RPMI7951 (cell line): ENCODE measurements at places on chromosomes 11 and 22. TPM values are rescaled to one million over a fixed set of nuclear protein-coding genes. Genes with fewer than 3 reads are reported as not detected.

DNA sequence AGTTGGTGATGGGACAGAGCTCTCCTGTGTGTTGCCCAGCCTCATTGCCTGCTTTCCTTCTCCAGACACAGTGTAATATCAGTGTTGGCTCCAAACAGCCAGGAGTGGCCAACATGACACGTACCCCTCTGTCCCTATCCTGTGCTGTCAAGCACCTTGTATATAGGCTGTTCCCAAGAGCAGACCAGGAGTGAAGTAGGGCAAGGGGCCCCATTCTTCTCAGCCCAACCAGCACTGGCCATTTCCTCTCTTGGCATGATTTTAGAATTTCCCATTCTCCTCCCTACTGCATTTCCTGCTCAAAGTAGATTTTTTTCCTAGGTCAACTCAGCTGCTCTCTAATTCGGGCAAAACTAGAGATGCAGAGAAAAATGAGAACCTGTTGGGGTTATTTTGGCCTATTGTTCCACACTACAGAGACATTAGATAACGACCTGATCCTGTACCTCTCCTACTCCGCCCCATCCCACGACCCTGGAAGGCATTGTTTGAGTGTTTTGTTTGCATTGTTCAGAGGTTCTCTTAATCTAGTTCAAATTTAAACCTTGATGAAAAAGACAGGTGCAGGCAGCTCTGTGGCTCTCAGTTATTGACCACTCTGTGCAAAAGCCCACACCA is 95.6 kb downstream of the RASSF10 start:
- DNase-seq: no peak

DNA sequence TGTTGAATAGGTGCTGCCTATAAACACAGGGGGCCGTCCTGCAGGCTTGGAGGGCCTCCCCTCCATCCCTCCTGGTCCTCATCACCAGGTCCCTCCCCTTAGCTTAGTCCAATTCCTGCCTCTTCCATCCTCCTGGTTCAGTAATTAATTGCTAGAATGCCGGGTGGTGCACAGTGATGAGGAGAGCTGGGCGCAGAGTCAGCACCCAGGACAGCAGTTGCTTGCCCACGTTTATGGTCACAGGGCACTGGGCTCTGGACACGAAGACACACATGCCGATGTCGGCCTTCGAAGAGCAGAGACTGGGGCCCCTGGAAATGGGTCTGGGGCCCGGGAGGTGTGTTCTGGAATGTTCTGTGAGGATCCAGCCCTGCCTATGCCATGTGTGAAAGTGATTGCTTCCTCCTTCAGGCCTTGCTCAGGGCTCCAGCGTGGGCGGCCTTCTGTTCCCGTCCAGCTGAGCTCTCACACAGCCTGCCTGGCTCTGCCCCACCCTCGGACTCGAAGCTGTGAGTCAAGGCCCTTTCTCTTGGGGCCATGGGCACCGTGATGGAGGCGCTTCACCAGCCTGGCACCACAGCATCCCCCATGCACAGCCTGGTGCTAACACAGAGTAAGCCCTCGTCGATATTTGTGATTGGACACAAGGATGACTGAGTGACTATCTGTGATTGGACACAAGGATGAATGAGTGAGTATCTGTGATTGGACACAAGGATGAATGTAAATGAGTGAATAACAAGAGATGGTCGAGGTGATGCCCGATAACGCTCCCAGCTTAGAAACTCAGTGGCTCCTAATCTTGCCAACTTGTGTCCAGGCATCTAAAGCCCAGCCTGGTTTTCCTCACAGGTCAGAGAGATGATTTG is 884.7 kb downstream of the BRD1 start:
- DNase-seq: no peak

- no peak for DNase-seq
These were observed 6.6 kb upstream of the SSTR3 start for GRCh38 chr22:37218771-37219411.

- DNase-seq: no peak
These were observed 7.6 kb downstream of the MMP20 start for GRCh38 chr11:102617466-102618008.

DNA sequence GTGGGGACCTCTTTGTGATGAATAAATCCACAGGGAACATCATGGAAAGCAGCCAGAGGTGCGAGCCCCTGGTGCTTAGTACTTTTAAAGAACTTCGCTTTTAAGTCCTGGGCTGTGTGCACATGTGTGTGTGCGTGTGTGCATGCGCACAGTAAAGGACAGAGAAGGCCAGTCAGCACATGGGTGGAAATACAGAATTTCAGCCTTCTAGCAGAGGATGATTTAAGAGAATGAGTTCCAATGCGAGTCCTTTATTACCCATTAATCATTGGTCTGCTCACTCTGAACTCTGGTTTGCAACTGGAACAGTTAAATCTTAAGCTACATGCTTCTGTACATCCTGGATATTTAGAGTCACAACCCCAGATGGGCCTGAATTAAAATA is 18.9 kb downstream of the TEAD1 start:
- DNase-seq: peak; percentile 39

DNA sequence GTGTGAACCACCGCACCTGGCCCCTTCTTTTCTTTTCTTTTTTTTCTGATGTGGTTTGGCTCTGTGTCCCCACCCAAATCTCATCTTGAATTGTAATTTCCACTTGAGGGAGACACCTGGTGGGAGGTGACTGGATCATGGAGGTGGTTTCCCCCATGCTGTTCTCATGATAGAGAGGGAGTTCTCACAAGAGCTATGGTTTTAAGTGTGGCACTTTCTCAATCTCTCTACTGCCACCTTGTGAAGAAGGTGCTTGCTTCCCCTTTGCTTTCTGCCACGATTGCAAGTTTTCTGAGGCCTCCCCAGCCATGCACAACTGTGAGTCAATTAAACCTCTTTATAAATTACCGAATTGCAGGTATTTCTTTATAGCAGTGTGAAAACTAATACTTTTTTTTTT is 4.9 kb upstream of the TCN2 start:
- DNase-seq: peak; percentile 34

GRCh38 chr11:64929625-64930024 is 5.1 kb downstream of the PPP2R5B start:
- DNase-seq: no peak

Gene LDHAL6A
- not detected in 2 replicates for total RNA-seq

Gene USP2
- total RNA-seq: 0.24 and 0.49 TPM in 2 replicates

Gene ADAMTS15
- total RNA-seq: 2.3 and 2.5 TPM in 2 replicates

Gene ZP1
- total RNA-seq: 3.7 and 4.6 TPM in 2 replicates

Gene GGT5
- under 0.01 TPM in 1 of 2 replicates, not detected in the other for total RNA-seq

Gene SCUBE2
- total RNA-seq: 0.36 and 0.88 TPM in 2 replicates

Gene DCDC1
- total RNA-seq: under 0.01 TPM in 1 of 2 replicates, not detected in the other
